GM23248 (cell line): ENCODE measurements at places on chromosomes 16 and 17. TPM values are rescaled to one million over a fixed set of nuclear protein-coding genes. Genes with fewer than 3 reads are reported as not detected.

GRCh38 chr16:1613211-1613622, 1.1 kb downstream of the CRAMP1 start:
- no peaks in the 10 kb centered on the region for H3K36me3 ChIP-seq
- peaks cover 17% of the 10 kb centered on the region for H3K4me1 ChIP-seq
- DNase-seq: peak; percentile 51
- peak overlapping the region; percentile 64 for H3K27ac ChIP-seq

- H3K27me3 ChIP-seq: no peaks in the 10 kb centered on the region
- no peak overlapping the region for H3K4me3 ChIP-seq
These were observed 9.0 kb downstream of the CANT1 start for GRCh38 chr17:79000396-79001189.

DNA sequence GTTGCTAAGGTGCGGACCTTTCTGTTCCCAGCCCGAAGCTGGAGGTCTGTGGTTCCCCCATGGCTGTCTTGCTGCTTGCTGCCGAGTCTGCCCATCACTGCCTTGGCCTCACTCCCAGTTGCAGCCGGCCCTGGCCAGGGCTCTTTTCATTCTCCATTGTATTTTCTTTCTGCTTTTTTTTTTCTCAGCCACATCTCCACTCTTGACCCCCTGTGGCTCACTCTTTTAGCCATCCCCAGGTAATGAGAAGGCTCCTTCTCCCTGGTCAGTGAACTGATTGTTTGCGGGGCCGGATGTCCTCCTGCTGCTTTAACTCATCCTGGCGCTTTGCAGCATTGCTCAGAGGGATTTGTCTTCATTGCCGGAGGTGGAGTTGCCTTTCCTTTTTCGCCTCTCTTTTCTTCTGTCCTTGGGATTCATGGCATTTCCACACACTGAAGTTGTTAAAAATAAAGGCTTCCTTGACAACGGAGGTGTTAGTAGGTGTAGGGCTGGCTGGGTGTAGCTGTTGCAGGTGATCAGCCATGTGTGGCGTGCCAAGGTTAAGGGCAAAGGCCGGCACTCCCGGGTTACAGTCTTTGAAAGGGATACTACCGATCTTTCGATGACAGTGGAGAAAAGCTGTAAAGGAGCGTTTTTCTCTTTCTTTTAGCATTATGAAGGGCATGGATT, 34.1 kb downstream of the MAP2K6 start:
- H3K4me1 ChIP-seq: no peaks in the 10 kb centered on the region
- no peak overlapping the region for H3K27ac ChIP-seq
- no peaks in the 10 kb centered on the region for H3K36me3 ChIP-seq
- H3K4me3 ChIP-seq: no peak overlapping the region

- H3K36me3 ChIP-seq: peaks cover 59% of the 10 kb centered on the region
- no peak overlapping the region for H3K4me3 ChIP-seq
- no peaks in the 10 kb centered on the region for H3K27me3 ChIP-seq
- DNase-seq: no peak
These were observed 7.2 kb downstream of the ARL2BP start for GRCh38 chr16:57252148-57252721.

- H3K4me1 ChIP-seq: peaks cover 42% of the 10 kb centered on the region
- DNase-seq: peak; percentile 33
- no peaks in the 10 kb centered on the region for H3K27me3 ChIP-seq
- no peak overlapping the region for H3K4me3 ChIP-seq
- peaks cover 14% of the 10 kb centered on the region for H3K36me3 ChIP-seq
- no peak overlapping the region for H3K27ac ChIP-seq
These were observed 4.2 kb downstream of the NR1D1 start for GRCh38 chr17:40095944-40096791.

The ABCA10 gene
- total RNA-seq: 0.11 and 0.13 TPM in 2 replicates

The PHKB gene
- total RNA-seq: 42.0 and 52.0 TPM in 2 replicates
